Immature natural killer cell (primary cell): ENCODE measurements at places on chromosomes 7 and 10. TPM values are rescaled to one million over a fixed set of nuclear protein-coding genes. Genes with fewer than 3 reads are reported as not detected.

GRCh38 chr10:86757113-86757972 is 924 bp downstream of the BMPR1A start:
- DNase-seq, result peak; percentile 9
- peaks cover 5% of the 10 kb centered on the region for H3K27me3 ChIP-seq
- H3K4me1 ChIP-seq, result peaks cover 35% of the 10 kb centered on the region

- H3K36me3 ChIP-seq, result peaks cover 38% of the 10 kb centered on the region
- no peak overlapping the region for H3K4me3 ChIP-seq
- H3K4me1 ChIP-seq, result no peaks in the 10 kb centered on the region
- H3K27ac ChIP-seq, result no peak overlapping the region
- H3K27me3 ChIP-seq, result no peaks in the 10 kb centered on the region
These were observed 40.1 kb downstream of the POLR3A start for GRCh38 chr10:77989081-77989724.

Gene CDHR1
- 4.1 TPM for polyA plus RNA-seq

- no peak overlapping the region for H3K4me3 ChIP-seq
- H3K36me3 ChIP-seq, result no peaks in the 10 kb centered on the region
- DNase-seq, result no peak
These were observed 180.0 kb downstream of the LRMDA start for GRCh38 chr10:75611172-75611992.

- H3K4me3 ChIP-seq, result no peak overlapping the region
- peaks cover 6% of the 10 kb centered on the region for H3K27me3 ChIP-seq
- no peaks in the 10 kb centered on the region for H3K36me3 ChIP-seq
These were observed 6.8 kb downstream of the GIGYF1 start for GRCh38 chr7:100687261-100687660.

DNA sequence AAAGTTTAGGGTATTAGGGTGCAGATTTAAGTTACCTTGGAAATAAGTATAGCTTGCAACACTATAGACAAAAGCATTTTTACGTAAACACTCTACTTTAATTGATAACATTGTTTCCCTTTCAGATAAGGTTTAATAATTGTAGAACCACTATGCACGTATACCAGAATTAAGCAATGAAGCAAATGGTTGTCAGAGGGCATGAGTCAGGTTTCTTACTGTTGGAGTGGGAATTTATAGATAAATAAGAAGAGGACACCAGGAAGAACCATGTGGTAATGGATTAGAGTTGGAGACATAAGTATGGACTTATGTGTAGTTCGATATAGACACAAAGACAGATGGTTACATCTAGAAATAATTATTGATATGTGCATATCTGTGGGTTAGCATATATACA is 355.6 kb downstream of the ETV1 start:
- H3K4me3 ChIP-seq, result no peak overlapping the region
- no peak for DNase-seq
- no peaks in the 10 kb centered on the region for H3K36me3 ChIP-seq
- no peaks in the 10 kb centered on the region for H3K4me1 ChIP-seq

- no peak overlapping the region for H3K4me3 ChIP-seq
- no peaks in the 10 kb centered on the region for H3K4me1 ChIP-seq
- H3K36me3 ChIP-seq, result no peaks in the 10 kb centered on the region
- H3K27me3 ChIP-seq, result peaks cover 19% of the 10 kb centered on the region
- DNase-seq, result no peak
These were observed 12.8 kb upstream of the DRGX start for GRCh38 chr10:49408519-49409306.

DNA sequence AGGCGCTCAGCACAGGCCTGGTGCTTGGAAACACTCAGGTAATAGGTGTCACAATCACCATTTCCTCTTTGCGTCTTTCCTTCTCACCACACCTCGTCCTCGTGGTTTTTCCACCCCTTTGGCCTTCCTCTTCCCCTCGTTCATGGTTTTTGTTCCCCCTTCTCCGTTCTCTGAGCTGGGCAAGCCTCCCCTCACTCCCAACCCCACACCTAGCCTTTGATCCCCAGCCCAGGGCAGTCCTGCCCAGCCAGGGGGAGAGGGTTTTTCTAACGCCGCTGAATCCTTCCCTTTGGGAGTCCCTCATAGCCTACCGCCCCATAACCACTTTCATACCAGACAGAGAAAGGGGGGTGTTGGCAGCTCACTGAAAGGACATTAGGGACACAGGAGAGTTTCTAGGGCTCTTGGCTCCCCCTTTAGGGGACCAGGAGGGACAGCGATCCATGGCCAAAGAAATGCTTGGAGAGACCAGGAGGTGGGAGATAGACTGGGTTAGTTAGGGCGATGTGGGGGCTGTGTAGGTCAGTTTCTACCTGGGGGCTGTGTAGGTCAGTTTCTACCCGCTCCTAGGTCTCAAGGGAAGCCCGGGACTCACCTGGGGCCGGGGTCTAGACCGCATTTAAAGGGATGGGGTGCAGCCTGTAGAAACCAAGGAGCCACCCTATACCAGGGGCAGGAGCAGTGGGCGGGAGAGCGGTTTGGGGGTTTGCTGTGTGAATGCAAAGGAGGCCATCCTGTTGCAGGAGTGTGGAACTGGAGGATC is 1.4 kb downstream of the EPHB4 start:
- H3K4me3 ChIP-seq, result peak overlapping the region; percentile 7
- no peak overlapping the region for H3K27ac ChIP-seq
- DNase-seq, result no peak
- H3K4me1 ChIP-seq, result peaks cover 12% of the 10 kb centered on the region
- H3K27me3 ChIP-seq, result peaks cover 26% of the 10 kb centered on the region
